A172 (cell line): ENCODE measurements at places on chromosomes 12 and 14. TPM values are rescaled to one million over a fixed set of nuclear protein-coding genes. Genes with fewer than 3 reads are reported as not detected.

DNA sequence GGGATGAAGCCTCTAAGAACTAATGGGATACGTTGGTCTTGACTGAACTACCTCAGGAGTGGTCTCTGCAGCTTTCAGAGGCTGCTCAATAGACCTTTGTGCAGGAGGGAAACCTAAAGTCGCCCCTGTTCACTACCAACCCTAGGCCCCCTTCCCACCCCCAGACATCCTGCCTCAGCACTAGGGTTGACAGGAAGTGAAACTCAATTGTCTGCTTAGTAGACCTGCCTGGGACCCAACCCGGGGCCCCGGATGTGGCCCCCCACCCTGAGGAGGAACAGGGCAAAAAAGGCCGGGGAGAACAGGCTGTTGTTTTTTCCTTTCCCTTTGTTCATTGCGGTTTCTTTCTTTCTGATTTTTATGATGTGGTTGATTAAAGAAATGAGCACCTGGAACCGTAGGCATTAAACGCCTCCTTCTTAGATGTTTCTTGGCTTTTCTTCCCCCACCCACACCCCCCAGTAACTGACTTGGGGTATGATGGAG, 1.6 kb upstream of the DGKA start:
- no peak for DNase-seq

- DNase-seq: no peak
Observed at GRCh38 chr12:59316938-59317337, 278.9 kb upstream of the SLC16A7 start.

GRCh38 chr14:49092345-49092744, 493.8 kb downstream of the RPS29 start:
- peak; percentile 4 for DNase-seq

GRCh38 chr12:46908936-46909635, 83.3 kb upstream of the SLC38A4 start:
- no peak for DNase-seq

DNA sequence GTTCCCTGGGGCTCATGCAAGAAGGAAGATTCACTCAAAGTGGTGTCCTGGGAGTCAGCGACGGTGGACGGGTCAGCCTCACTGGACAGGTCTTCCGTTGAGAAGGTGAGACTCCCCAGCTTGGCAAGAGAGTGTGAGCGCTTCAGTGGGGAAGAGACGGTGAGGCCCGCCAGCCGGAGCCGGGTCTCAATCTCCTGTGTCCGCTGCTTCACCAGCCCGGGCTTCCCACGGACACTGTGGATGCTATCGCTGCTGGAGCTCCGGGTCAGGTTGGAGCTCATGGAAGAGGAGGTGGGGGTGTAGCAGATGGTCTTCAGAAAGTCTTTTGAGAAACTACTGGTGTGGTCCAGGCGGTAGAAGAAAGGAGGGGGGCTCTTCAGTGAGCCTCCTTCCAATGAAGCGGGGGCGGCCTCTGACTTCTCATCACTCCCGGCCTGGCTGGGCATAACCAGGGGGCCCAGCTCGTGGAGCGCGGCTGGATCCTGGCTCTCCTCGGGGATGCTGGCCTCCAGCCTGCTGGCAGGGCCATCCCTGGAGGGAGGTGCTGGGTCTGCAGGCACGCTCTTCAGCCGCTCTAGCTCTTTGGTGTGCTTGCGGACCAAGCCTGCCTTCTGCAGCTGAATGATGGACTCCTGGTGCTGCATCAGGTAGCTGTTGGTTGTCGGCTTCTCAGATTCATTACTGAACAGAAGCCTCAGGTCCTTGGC, 56.9 kb upstream of the CORO1C start:
- DNase-seq: no peak

Gene DIO2
- 22.4 and 40.5 TPM in 2 replicates for total RNA-seq

Gene FAIM2
- total RNA-seq: not detected in 2 replicates

Gene BCDIN3D
- total RNA-seq: 1.5 and 2.1 TPM in 2 replicates

Gene AKAP5
- 1.6 and 1.9 TPM in 2 replicates for total RNA-seq

Gene REM2
- not detected in 2 replicates for total RNA-seq

Gene SCYL2
- 47.8 and 98.4 TPM in 2 replicates for total RNA-seq

Gene CMAS
- total RNA-seq: 40.7 and 62.5 TPM in 2 replicates

Gene OR6C2
- not detected in 2 replicates for total RNA-seq

Gene CYP27B1
- 0.90 and 2.1 TPM in 2 replicates for total RNA-seq
